ENCODE measurements at places on chromosomes 6 and 20.
A peak's percentile ranks its signal among the peaks of the same experiment; 100 is the strongest.

DNA sequence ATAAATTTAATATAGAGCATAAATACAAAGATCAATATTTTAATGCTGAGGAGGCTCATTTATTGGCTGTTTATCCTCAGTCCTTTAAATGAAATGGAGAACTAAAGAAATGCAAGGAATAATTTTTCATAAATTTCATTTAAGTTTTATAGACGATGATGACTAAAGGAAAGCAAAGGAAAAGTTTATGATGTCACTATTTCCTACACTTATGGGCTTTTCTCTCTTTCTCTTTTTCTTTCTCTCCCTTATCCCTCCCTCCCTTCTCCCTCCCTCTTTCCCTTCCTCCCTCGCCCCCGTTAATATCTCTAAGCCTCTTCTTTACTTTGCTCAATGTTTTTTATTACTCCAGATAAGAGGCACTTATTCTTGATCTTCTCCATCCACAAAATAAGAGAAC lies 889.7 kb upstream of the FLRT3 start:
- no peak for DNase-seq

DNA sequence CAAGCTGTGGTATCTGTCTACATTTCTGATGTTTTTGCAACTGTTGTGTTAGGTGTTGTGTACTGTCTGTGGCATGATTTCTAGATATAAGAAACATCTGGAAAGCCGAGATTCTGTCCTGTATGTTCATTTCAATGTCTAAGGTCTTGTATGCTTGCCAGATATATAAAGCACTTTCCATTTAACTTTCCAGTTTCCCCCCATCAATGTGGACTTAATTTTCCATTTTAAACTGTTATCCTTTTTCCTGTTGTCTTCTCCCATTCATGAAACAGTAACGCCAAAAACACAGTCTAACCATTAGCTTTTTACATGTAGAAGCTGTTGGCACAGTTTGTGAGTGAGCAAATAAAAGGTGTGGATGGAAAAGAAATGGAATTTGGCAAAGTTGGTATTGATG lies 181.6 kb downstream of the FARS2 start:
- DNase-seq, result no peak

DNA sequence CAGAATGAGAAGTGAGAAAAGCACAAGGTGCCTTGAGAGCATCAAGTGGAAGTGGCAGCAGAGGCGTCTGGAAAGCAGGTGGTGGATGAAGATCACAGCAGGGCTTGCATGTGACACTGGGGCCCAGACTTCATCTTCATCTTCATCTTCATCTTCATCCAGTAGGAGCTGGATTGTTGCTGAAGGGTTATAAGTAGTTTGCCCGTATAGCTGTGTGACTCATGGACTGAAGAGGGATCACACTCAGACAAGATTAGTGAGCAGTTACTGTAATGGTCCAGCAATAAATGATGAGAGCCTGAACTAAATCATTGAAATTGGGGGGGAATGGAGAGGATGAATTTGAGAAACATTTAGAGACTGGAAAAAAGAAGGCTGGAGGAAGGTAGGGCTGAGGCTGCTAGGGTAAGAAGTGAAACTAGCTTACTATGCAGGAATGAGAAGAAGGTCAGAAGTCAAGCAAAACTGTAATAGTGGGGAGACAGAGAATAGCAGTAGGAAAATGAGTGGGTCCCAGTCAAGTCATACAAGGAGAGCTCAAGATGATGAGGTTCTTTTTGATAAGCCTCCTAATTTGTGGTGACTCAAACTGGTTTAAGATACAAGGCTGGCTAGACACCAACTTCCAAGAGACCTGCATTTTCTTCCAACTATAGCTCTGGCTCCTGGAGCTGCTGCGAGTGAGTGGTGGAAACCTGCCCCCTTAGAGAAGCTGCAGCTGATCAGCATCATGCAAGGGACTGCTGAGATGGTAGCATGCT lies 92.3 kb upstream of the BEND6 start:
- DNase-seq, result no peak

DNA sequence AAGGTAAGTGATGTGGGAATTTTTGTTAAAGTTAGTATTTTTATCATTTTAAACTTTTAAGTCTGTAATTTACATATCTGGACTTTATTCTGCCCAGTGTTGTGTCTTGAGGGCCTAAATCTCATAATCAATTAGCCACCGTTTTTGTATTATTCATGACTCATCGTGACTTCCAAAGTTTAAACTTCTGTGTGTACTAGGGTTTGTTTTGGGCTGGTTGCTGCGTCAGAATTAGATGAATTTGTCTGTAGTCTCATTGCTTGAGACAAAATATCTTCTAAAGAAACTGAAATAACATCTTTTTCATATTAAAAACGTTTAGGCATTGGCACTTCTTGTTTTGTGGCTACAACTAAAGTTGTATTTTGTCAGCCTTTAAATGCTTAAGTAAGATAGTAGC lies 41.3 kb downstream of the CDYL start:
- no peak for DNase-seq

DNA sequence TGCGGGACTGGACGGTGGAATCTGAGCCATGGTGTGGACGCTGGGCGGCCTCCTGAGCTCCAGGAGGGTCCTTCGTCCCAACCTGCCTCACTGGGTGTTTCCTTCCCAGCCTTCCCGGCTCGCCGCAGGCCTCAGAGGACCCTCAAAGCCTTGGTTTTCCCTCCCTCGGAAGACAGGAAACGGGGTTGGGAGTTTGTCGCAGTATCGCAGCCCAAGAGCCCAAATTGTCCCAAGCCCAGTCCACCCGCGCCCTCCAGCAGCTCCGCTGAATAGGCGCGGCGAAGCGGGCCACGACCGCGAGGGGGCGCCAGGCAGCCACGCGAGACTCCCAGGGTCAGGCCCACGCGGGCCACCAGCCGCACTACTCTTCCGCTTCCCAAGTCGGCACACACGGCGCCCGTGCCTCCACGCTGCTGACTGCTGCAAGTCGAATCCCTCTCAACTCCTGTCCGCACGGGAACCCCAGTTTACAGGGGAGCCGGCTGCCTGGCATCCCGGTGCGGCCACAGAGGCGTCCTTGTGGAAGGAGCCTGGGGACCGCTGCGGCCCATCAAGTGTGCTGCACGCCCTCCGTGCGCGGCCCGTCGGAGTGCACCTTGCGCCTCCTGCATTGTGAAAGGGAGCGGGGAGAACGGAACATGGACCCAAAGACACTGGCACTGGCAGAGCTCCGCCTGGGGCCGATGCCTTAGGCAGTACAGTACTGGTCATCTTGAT lies 40.4 kb upstream of the HMGA1 start:
- DNase-seq, result peak; percentile 82

GRCh38 chr6:148525453-148525852 lies 182.8 kb downstream of the SASH1 start:
- DNase-seq, result no peak

DNA sequence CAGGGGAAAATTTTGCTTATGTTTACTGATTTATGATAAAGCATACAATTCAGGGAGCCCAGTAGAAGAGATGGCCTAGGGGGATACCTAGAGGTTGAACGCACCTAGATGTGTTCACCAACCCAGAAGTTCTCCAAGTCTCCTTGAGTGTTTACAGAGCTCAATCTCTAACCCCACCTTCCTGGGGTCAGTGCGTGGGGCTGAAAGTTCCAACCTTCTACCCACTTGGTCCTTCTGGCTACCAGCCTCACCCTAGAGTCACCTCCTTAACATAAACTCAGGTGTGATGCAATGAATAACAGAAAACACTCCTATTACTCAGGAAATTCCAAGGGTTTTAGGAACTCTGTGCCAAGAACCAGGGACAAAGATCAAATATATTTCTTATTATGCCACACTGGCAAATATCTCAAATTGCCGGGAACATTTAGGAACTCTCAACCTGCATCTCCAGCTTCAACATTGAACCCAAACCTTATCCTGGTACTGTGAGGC lies 26.4 kb downstream of the AFG1L start:
- DNase-seq, result no peak

DNA sequence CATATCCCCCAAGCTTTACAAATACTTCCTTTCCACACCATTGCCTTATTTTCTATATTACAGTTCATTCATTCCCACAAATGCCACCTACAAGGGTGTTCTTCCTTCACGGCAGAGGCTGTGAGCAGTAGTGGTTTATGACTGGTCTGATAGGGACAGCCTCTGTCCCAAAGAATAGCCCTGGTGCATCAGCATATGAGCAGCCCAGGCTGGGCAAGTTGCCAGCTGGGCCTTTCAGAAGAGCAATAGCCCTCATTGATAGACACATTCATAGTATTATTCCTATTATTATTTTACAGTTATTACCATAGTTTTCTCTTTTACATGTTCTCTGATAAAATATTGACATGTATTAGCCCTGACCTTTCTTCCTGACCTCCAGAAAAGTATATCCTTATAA lies 149.9 kb downstream of the MMS22L start:
- DNase-seq, result no peak

DNA sequence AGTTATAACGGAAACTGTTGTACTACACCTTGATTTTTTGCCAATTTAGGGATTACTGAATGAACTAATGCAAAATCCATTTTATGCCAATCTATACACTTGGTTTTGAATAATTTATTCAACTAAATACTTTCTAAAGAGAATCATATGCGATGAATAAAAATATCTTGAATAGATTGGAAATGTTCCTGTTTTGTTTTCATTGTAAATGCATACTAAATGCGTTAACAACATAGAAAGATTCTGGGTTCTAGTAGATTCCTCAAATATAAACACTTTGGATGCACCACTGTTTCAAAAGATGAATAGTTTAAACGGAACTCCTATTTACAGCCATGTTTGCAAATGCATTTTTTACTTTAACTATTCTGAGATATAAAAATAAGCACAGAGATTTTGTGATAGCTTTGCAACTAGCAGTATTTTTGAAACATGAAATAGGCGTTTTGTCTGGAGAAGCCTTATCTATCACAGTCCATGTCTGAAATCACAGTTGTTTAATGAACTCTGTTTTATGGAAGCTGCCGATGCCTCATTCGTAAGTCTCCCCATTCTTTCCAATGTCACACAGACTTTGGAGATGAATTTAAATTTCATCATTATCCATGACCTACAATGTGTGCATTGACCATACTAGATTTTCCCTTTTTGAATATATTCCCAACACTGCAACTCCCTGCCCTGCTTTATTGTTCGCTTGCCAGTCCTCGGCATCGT lies 277.7 kb upstream of the QKI start:
- no peak for DNase-seq

GRCh38 chr6:33914645-33915044 lies 110.8 kb upstream of the MLN start:
- peak; percentile 58 for DNase-seq

DNA sequence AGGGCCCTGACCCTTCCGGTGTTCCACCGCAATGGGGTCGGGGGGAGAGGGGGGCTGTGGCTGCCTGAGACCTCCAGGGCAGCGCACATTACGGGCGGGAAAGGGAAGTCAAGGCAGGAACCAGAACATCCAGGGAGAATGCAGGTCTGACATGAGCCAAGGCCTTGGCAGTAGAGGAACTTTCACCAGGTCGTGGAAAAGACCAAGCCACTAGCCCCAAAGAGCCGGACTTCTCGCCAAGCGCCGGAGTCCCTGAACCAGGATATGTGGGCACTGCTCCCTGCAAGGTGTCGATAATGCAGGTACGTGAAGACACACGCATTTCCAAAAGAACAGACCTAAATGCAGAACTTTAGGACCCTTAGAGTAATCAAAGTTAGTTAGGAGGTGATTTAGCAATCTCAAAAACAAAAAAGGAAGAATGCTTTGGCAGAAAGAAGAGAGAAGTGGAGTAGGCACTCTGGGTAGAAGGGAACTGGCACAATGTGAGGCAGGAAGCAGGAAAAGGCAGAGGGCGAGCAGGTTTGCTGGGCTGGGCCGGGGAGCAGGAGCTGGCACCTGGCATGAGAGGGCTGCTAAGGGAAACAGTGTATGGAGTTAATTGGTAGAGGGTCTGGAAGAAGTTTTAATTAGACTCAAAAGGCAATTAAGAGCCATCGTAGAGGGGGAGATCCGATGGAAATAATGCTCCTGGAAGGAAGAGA lies 14.3 kb downstream of the POU3F2 start:
- DNase-seq, result no peak

DNA sequence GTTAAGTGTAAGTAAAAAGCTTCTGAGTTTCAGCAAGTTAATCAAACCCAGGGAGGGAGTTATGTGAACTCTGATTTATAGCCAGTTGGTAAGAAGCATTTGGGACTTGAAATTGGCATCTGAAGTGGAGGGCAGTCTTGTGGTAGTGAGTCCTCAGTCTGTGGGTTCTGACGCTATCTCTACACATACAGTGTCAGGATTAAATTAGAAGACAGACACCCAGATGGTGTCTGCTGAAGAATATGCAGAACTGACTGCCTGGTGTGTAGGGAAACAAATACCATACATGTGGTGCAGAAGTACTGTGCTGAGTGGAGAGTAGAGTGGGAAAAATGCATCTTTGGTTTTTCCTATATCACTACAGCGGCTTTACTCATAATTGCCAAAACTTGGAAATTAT lies 43.5 kb upstream of the PLN start:
- no peak for DNase-seq

DNA sequence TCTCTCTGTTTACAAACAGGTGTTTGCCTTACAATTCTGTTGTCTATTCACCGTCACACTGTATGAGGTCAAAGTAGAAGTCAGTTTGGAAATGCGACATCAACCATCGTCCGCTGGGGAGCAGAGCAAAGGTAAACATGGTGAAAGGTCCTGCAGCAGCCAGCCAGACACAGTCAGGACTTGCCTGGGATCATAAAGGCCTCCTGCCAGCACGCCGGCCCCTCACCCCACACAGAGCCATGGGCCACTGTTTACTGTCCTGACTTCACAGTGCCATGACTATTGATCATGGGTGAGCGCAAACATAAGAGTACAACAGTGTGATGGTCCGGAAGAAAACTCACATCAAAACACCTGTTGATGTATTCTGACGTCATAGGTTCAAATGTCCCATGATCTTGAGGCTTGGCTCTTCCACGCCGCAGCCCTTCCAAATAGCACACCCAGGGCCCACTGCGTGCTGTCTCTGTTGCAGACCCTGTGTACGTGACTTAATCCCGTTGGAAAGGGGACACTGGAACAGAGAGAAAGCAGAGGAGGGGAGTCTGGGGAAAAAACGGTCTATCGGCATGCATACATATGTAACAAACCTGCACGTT lies 16.9 kb upstream of the PPP1R3G start:
- no peak for DNase-seq
